Nephron progenitor cell (in vitro differentiated cells): ENCODE measurements at places on chromosomes 16 and 17.

DNA sequence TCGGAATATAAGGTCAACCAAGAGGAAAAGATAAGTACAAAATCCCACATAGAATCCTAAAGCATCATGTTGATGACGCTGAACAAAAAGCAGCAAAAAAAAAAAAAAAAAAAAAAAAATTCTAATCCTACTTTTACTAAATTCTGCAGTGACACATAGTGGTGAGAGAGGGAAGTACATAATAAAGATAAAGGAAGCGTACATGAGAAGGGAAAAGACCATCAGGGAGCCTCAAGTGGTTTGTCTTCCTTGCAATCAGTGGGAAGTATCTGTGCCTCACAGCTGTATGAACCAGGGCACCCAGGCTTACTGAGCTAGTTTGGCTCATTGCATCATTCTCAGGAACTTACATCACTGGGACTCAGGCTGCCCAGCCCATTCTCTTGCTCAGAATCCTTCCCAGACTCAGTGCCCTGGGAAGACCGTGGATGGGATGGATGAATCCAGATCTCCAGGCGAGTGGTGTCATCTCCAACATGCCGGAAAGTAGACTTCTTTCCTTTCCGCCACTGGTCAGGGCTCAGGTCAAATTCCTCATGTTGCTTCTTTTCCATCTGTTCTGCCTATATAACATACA lies 21.2 kb downstream of the SMG6 start:
- DNase-seq: no peak

DNA sequence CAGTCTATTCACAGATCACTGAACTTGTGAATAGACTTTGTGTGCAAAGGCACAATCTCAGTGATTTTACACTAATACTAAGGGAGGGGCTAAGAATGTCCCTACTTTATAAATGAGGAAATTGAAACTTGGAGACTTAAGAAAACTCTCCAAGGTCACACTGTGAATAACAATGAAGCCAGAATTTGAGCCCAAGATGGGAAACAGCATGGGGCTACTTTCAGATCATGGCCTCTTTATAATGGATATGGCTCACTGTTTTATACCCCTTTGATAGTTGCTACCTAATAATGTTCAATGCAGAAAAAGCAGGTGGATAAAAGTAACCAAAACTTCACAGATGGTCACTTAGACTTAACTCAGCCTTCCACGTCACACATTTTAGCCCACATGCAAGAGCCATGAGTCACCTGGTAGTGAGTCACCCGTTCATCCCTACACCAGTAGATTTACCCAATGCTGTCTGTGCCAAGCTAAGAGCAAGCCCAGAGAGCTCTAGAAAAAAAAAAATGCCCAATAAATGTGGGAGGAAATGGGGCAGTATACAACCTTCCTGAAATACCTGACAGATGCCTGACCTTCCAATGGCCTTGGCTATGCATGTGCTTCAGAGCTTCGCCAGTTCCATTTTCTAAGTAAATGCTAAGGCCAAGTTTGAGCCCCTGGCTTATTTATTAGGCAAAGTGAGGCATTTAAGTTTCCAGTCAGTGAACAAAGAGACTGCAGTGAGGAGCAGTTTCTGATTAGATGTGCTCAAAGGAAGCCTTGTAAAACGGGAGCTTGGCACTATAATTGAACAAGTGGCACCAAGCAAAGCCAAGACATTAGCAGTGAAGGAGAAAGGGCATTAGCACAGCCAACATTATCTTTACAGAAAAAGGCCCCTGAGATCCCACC lies 219.7 kb downstream of the TMEM114 start:
- no peak for DNase-seq

GRCh38 chr16:27464626-27465482 lies 62.9 kb downstream of the IL21R start:
- DNase-seq: no peak

DNA sequence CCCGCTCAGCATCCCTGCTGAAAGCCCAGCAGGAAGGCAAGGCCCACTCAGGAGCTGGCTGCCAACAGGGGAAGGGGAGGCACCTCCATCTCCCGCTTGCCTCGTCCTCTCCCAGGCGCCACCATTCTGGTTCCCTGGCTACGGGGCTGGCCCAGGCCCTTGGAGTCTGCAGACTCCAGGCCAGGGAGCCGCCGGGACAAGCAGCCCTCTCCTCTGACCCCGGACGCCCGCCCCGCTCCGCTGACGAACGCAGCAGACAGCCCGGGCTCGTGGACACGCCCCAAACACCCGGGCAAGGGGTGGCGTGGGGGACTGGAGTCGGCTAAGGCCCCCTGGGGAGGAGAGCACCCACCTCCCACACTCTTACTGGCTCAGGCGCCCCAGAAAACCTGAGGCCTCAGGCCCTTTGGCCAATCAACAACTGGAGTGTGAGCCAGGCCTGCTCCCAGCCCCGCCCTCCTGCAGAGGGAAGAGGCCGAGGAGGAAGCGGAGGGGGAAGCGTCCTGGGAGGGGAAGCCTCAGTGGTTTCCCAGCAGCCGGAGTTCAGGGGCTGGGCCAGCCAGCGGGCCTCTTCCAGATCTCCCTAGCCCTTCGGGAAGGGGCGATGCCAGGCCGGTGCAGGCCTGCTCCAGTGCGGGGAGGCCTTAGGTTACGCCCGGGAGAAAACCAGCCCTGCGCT lies 4.2 kb downstream of the MNT start:
- DNase-seq: peak; percentile 92

DNA sequence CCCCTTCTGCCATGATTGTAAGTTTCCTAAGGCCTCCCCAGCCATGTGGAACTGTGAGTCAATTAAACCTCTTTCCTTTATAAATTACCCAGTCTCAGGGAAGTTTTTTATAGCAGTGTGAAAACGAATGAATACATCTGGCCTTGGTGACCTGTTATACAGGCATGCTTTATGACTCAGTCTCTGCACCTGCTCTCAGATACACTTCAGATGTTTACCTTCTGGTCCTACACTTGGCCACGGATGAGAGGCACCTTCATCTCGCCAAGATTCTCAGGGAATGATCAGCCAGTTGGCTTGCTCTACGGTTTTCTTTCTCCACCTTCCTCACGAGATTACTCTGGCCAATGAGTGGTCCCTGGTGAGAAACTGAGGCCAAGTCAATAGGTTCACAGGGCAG lies 304.7 kb downstream of the CA10 start:
- DNase-seq: no peak

DNA sequence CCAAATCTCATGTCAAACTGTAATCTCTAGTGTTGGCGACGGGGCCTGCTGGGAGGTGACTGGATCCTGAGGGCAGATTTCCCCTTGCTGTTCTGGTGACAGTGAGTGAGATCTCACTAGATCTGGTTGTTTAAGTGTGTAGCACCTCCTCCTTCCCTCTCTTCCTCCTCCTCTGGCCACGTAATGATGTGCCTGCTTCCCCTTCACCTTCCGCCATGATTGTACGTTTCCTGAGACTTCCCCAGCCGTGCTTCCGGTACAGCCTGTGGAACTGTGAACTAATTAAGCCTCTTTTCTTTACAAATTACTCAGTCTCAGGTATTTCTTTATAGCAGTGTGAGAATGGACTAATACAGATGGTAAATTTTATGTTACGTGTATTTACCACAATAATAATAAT lies 49.2 kb downstream of the METTL16 start:
- no peak for DNase-seq

- DNase-seq: no peak
Observed at GRCh38 chr16:81492311-81492761, 47.7 kb downstream of the CMIP start.

DNA sequence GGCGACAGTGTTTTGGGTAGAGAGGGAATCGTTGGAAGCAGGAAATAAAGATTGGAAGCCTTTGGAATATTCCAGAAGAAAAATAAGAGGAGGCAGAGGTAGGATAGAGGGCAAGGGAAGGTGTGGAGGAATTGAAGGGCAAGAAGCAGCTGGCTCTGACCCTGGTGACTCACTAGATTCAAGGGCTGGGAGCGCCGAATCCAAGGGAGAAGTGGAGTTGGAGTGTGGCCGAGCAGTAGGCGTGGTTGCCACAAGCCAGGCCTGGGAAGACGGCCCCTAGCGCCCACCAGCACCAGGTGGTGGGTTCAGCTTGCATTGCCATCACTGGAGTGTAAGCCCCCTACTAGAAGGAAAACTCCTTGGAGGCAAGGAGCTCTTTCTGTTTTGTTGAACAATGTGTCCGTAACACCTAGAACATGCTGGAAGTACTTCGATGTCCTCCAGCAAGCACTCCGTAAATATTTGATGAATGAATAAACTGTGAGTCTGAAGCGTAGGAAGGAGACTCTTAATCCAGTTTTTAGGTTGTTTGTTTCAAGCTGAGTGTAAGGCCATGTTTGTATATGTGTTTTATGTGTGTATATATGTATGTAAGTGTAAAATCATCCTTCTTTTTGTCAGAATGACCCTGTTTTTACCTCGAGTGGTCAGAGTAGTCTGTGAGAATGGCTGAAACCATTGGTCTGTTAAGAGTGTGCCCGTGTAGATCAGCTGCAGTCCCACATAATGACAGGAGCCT lies 139.5 kb downstream of the CMIP start:
- no peak for DNase-seq

GRCh38 chr16:56722200-56722842 lies 7.6 kb upstream of the NUP93 start:
- no peak for DNase-seq

- no peak for DNase-seq
Observed at GRCh38 chr17:603406-604114, 111.1 kb downstream of the VPS53 start.

DNA sequence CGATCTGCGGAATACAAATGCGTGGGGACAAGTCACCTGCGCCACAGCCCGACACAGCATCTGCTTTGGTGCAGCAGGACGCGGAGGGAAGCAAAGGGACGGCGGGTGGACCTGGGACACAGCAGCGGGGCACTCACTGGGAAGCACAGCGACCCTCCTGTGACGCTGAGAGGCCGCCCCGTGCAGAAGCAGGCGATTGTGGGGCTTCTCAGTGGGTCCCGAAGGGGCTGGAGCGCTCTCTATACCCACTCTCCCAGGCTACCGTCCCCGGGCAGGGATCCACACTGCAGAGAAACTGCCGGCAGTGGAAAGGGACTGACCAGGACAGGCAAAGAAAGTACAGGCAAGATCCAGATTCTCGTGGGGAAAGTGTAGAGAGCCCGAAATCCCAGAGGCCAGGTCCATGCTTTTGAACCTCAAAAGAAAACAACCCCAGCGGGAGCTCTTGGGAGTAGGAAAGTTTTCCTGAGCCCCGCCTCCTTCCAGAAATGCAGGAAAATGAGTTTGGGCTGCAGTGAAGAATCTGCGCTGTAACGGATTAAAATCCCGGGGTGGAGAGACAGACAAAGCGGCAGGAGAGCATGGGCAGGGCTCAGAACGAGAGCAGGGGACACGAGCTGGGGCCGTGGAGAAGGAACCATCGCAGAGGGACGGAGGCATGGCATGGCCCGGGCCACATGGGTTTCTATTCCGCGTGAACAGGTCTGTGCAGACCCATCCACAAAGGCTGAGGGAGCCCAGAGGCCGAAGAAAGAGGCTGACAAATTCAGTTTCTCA lies 12.7 kb downstream of the COX4I1 start:
- no peak for DNase-seq

- DNase-seq: no peak
Observed at GRCh38 chr16:84932681-84933080, 78.7 kb downstream of the ZDHHC7 start.

GRCh38 chr17:40445751-40446468 lies 2.7 kb downstream of the IGFBP4 start:
- no peak for DNase-seq

DNA sequence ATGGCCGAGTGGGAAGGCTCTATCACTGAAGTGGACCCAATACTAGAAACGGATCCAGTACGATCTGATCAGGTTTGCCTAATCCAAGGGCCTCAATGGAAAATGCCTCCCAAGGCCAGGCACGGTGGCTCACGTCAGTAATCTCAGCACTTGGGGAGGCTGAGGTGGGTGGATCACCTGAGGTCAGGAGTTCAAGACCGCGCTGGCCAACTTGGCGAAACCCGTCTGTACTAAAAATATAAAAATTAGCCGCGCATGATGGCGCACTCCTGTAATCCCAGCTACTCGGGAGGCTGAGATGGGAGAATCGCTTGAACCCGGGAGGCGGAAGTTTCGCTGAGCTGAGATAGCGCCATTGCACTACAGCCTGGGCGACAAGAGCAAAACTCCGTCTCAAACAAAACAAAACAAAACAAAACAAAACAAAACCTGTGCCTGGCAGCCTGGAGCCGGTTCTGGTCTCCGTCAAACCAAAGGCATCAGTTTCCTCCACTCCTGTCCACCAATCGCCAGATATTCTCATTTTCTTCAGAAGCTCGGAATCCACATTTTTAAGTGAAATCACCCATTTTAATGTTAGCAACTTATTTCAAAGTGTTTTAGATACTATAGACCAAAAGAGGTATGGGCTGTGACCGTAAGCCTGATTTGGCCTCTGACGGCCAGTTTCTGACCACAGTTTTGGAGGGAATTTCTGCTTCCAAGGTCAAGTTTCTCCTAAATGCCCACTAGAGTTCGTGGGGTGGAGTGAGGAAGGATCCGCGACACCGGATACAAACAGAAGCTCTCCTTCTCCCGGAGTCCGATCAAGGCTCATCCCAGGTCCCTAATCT lies 664 bp downstream of the NQO1 start:
- no peak for DNase-seq

DNA sequence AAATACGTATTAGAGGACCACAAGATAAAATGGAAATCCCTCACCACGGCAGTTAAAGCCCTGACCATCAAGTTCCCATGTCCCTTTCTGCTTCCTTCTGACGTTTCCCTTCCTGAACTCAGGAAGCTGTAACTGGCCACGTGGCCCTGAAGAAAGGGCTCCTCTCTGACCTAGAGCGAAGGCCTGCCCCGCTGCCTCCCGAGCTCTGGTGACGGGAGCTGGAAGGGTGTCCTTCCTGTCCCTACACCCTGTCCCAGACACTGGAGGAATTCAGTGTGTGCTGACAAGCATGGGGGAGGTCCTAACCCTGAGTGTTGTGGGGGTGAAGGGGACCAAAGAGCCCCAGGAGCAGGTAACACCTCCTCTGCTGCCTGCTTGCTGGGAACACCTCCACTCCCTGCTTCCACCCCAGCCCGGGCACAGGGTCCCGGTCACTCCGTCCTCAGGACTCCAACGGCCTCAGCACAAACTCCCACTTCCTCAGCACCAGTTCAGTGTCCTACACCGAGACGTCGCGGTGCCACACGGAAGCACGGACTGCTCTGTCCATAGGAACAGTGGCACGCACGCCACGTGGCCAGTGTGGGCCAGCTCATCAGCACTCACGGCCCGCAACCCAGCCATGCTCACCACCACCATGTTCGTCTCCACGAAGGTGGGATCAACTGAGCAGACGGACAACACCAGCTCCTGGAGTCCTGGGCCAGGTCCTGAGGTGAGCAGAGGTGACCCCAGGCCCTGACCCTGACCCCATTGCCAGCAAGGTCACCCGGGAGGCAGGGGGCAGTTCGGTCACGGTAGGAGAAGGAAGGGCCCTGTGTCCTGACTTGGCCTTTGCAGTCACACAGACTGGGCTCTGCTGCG lies 16.9 kb downstream of the TMEM235 start:
- no peak for DNase-seq

GRCh38 chr17:62110923-62111484 lies 45.9 kb upstream of the MED13 start:
- DNase-seq: no peak

DNA sequence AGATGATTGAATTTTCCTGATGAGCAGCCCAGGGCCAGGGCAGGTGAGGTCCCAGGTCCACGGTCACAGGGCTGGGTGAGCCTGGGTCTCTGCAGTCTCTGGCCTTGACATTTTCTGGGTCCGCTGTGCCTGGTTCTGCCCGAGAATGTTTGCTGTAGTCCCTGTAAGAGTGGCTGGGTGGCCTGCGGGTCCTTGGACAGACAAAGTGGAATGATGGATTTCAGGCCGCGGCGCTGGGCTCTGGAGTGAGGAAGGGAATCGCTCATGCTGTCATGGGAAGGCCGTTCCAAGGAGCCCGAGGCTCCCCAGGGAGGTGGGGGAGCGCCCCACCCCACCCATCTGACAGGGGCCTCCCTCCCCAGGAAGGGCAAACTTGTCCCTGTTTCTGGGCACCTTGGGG lies 153.5 kb upstream of the CIBAR2 start:
- no peak for DNase-seq
